ENCODE measurements at places on chromosomes 1 and 21. TPM values are rescaled to one million over a fixed set of nuclear protein-coding genes. Genes with fewer than 3 reads are reported as not detected.

Gene KMO
- total RNA-seq: 1.2 TPM

Gene RNF187
- 56.4 TPM for total RNA-seq

Gene HAO2
- total RNA-seq: not detected

Gene MROH9
- not detected for total RNA-seq

Gene SUSD4
- 0.82 TPM for total RNA-seq

Gene TFF2
- not detected for total RNA-seq

Gene LDLRAD1
- total RNA-seq: not detected

Gene COPA
- 74.5 TPM for total RNA-seq

Gene RAB25
- total RNA-seq: not detected

Gene AGPAT3
- 20.5 TPM for total RNA-seq

Gene ZBTB8A
- 2.9 TPM for total RNA-seq

Gene GNG4
- total RNA-seq: 15.4 TPM

Gene HSD3B1
- not detected for total RNA-seq

Gene TAL1
- total RNA-seq: not detected

Gene SGIP1
- total RNA-seq: not detected

Gene KCNK1
- total RNA-seq: 18.1 TPM

All from A549 treated with CpdA at 1 μM for 4 hours (cell line).